ENCODE measurements at places on chromosomes 1 and 21.

GRCh38 chr1:20430355-20431175 is 55.4 kb downstream of the CAMK2N1 start:
- DNase-seq, result peak; percentile 9

DNA sequence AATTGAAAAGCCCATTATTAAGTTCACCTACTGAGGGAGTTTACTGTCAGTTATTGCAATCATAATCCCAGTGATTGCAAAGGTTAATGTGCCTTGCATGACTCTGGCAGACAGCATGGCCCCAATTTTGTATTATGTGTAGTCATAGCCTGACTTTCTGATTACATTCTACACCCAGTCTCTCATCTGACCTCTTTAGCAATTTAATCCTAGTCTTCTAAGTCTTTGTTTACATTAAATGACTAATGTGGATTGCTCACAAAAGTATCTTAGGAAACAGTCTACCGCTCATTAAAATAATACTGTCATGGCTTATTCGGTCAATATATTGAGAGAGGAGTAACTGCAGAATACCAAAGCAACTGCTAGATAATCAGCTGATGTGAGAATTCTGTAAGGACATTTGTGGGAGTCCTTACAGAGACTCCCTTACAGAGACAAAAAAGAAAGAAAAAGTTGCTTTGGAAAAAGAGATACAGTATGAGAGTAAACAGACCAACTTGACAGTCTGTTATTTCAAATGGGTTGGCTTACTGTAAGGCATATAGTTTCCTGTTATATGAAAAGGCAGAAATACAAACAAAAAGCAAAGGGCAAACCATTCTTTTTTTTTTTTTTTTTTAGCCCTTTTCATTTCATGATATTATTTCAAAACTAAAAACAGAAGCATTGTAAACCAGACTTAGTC is 42.8 kb downstream of the SMG7 start:
- DNase-seq, result no peak

DNA sequence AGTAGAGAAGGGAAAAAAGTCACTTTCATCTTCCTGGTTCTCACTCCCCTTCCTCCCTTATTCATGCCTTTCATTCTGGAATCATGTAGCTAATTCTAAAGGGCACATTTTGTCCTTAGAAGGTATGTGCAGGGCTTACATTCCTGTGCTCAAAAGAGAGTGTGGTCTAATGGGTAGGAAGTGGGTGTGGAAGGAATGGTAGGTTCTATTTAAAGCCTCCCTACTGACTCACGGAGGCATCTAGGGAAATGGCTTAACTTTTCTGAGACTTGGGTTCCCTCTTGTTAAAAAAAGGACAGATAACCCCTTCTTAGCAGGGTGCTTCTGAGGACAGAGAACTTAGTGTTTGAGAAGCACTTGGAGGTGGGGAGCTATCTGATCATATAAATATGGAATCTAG is 249.3 kb upstream of the DUSP10 start:
- DNase-seq, result no peak

GRCh38 chr1:168683871-168684270 is 45.1 kb downstream of the DPT start:
- DNase-seq, result no peak

GRCh38 chr1:179775009-179775408 is 31.9 kb downstream of the FAM163A start:
- no peak for DNase-seq

DNA sequence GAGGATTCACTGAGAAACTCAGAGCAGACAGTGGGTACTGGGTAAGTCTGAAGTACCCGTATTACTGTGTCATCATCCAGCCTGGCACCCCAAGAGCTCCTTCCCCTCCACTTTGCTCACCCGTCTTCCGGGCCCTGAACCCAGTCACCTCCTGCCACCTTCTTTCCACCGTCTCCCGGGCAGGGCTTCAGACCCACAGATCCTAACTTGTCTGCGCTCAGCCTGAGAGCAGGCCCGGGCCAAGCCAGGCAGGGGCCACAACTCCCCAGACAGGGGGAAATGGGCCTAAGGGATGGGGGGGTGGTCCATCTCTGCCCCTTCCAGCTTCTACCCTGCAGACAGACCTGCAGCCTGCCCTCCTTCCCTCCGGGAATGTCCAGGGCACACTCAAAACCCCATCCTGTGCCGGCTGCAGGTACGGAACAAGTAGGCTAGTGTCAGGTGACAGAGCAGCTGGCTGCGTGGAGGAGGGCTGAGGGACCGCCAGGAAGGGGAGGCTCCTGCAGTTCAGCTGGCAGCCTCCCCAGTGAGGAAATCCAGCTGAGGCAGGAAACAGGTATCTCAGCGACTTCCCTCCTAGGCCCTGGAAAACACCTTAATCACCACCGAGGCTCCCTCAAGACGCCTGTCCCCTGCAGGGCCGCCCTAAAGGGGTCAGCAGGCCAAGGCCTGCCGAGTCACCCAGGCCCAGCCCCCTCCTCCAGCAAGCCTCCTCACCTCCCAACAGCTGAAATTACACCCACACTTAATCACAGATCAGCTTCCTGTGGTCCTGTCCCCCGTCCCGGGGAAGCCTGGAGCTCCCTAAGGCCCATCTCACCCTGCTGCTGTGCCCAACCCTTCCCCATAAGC is 3.5 kb downstream of the HSPG2 start:
- DNase-seq, result no peak

- DNase-seq, result peak; percentile 52
These were observed 5.5 kb downstream of the SMPDL3B start for GRCh38 chr1:27940297-27940696.

GRCh38 chr1:37722181-37723071 is 30.1 kb downstream of the CDCA8 start:
- no peak for DNase-seq

DNA sequence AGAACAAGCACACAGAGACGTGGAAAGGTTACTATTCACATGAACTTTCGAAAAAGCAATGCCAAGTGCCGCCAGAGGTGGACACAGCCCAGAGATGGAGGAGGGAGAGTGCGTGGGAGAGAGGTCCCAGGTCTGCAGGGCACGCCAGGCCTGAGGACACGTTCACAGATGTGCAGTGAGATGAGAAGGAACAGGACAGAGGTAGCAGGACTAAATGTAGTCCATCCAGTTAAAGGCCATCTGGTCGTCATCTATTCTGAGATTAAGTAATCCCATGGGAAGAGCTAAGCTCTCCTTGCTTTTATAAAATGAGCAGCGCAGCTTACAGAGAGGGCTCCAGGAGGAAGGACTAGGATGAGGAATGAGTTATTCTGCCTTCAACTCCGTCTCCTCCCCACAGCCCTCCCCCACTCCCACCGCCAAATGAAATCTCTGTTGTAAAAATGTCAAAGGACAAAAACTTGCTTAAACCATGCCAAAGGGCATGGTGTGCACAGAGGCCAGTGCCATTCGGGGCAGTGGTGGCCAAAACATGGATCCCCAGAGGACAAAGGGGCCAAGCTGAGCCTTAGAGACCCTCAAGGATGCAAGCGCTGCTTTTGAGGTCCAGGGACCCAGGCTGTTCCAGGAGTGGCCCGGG is 85.4 kb upstream of the SLC25A33 start:
- DNase-seq, result no peak

DNA sequence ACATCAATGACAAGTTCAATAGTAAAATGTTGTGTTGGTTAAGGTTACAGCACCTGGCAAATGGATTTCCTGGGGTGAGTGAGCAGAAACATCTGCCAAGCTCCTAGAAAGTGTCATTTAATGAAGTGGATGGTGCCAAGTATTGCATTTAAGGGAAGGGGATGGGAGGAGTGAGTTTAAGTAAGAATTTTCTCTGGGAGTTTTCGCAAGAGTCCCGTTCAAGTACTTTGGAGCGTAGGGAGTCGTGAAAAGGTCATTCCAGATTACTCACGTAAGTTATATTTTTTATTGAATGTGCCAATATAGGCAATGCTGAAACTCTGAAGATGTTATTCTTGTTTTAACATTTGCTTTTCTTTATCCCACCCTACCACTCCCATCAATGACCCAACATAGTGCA is 117.4 kb upstream of the RAB3GAP2 start:
- DNase-seq, result no peak

DNA sequence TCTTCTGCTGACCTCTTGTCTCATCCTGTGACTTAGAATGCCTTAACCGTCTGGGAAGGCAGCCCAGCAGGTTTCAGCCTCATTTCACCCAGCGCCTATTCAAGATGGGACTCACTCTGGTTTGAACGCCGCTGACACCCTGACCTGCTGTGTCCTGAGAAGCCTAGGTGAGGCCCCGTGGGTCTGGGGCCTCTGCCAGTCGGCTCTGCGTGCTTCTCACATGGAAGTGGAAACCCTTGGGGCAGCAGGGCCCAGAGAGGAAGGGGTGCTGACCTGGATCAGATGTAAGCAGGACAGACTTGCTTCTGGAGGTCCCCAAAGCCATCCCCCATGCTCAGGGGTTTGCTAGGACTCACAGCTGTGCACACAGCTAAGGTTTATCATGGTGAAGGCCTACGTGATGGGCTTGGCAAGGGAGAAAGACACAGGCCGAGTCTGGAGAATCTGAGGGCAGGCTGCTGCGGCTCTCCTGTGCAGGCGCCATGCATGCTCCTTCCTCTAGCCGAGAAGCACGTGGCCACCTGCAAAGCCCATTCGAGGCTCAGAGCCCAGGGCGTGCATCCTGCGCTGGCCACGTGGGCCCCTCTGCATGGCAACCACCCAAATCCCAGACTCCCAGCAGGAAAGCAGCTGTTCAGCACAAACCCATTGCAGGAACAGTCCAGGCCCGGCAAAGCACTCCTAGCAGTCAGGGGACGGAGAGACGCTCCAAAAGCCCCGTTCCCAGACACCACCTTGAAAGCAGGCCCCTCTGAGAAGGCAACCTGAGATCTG is 3.8 kb downstream of the TRPM2 start:
- DNase-seq, result no peak

DNA sequence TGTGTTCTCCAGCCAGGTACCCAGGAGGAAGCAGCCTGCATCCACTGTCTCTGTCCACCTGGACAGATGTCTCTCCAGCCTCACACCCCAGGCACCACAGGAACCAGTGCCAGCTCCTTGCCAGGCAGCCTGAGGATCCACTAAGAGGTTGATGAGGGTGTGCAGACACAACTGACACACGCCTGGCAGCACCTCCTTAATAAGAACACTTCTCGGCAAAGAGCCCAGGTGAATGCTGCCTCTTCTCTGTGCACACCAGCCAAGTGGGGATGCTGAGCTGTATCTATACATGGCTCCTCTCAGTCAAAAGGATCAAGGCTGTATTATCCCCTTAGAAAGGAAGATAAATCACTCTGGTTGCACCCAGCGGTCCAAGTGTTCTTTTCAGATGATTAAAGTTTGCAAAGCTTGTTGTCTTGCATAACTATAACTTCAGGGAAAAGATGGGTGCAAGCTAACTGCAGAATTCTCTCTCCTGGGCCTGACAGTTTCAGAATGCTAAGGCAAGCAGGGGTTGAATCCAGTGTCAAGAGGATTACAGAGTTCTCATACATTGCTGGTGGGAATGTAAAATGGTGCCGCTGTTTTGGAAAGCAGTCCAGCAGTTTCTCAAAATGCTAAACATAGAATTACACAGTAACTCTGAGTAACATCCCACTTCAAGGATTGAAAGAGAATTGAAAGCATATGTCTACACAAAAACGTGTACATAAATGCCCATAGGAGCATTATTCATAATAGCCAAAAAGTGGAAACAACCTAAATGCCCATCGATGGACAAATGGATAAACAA is 3.7 kb upstream of the CAPN8 start:
- DNase-seq, result no peak

DNA sequence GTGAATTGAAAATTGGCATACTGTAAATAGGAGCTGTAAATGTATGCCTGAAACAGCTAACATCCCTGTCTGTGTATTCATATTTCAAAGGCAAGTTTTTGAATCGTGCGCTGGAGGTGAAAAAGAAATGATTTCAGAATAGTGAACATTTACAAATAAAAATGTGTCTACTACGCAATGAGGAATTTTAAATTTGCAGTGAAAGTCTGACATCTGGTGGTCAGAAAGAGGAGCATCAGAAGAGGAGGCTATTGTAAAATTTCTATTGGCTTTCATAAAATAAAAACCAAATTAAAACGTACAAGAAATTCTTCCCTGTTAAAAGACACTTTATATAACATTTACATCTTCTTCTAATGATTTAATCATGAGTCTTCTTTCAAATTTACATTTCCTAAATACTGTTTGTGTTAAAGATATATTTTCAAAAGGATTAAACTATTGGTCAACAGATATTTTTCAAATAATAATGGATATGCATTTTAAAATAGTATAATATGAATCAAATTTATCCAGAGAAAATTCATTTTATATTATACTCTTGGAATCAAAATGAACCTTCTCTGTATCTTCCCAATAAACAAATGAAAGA is 113.7 kb upstream of the RRP15 start:
- DNase-seq, result no peak

DNA sequence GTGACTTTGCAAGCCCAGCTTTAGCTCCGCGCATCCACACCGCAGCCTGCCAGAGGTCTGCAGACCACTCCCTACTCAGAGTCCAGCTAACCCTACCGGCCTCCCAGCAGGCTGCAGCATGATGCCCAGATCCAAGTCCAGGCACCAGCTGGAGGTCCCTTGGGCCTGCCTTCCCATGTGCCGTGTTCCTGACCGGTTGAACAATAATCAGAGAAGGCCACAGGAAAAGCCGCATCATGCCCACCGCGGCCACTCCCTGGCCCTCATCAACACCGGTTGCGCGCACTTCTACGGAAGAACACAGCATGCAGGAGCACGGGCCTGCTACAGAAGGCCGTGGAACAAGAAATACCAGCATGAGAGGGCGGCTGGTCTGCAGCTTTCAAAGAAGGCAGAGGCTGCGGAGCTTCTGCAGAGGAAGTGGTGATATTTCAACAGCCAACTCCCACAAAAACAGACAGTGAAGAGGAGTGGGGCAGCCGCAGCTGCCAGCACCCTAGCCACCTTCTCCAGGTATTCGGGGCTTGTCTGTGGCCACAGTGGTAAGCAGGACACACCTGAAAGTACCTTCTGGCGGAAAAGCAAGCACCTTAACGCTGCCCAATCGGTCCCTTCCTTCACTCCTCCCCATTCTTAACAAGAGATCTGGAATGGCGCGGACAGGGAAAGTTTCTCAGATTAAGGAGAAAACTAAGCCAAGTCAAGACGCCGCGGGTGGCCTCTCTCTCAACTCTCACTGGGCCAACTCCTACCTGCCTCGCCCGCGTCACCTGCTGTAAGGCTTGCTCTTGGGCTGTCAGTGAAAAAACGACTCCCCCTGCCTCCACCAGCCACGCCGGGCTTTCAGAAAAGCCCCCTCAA is 1.5 kb downstream of the PGBD5 start:
- no peak for DNase-seq

- DNase-seq, result peak; percentile 27
These were observed 43.5 kb downstream of the CHIA start for GRCh38 chr1:111334169-111334568.

DNA sequence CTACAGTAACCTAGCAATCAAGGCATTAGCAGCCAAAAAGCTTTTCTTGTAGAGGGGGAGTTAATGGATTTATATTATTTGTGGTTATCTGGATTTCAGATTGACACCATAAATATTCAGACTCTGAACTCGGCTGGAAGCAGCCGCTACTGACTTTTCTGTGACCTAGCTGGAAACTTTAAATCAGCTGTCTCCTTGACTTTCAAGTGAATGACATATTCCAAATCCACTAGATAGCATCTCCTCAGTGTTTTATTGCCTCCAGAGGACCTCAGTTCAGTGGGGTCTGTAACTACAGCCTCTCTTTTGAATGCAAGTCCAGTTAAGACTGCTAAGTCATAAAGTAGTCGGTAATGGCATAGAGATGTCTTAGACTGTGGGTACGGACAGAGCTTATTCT is 448.5 kb downstream of the NUF2 start:
- DNase-seq, result no peak

GRCh38 chr21:34202553-34203372 is 129.4 kb downstream of the MRPS6 start:
- no peak for DNase-seq
